Liver (tissue), 10 donors: ENCODE measurements at places on chromosomes 1 and 21.

DNA sequence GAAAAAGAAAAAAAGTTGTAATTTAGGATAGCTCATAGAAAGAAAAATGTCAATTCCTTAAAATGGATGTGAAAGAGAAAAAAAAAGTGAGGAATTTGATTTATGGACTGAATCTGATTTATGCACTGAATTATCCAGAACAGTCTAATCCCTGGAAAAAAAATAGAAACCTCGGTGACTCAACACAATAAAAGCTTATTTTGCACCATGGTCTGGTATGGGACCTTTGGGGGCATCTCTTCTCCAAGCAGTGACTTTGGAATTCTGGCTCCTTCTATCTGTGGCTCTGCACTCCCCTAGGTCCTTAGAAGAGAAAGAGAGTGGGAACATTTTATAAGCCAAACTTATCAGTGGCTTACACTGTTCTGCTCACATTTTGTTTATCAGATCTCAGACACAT lies 471.7 kb upstream of the B3GALT2 start:
- DNase-seq: no peak
- no peaks in the 10 kb centered on the region for H3K4me1 ChIP-seq
- H3K27me3 ChIP-seq: no peaks in the 10 kb centered on the region

- H3K27ac ChIP-seq: no peak overlapping the region
- H3K36me3 ChIP-seq: no peaks in the 10 kb centered on the region
- H3K4me3 ChIP-seq: no peak overlapping the region
- DNase-seq: no peak
Observed at GRCh38 chr1:59243550-59243949, 53.3 kb upstream of the FGGY start.

- DNase-seq: no peak
- H3K27ac ChIP-seq: no peak overlapping the region
- no peak overlapping the region for H3K4me3 ChIP-seq
- H3K27me3 ChIP-seq: no peaks in the 10 kb centered on the region
- no peaks in the 10 kb centered on the region for H3K36me3 ChIP-seq
- no peaks in the 10 kb centered on the region for H3K4me1 ChIP-seq
Observed at GRCh38 chr1:165138960-165139359, 217.6 kb downstream of the LMX1A start.

DNA sequence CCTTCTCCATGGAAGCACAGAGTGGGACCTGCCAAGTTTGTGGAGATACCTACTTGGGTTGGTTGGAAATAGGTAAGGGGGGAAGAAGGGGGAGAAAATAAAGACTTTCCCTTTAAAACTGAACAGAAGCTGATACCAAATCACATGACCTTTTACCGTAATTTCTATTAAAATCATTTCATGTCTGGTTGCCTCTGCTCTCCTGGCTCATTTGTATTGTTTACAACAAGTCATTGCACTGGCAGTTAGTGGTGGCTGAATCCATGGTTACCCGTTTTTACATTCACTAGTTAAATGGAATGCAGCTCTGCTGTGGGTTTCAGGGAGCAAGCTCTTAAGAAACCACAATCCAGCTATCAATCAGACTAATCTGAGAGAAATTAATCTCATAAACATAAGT lies 353.7 kb upstream of the ESRRG start:
- H3K4me3 ChIP-seq: no peak overlapping the region
- H3K4me1 ChIP-seq: no peaks in the 10 kb centered on the region
- no peak overlapping the region for H3K27ac ChIP-seq
- no peaks in the 10 kb centered on the region for H3K27me3 ChIP-seq
- H3K36me3 ChIP-seq: no peaks in the 10 kb centered on the region

- peak; percentile 87 for DNase-seq
- peaks cover 30% of the 10 kb centered on the region for H3K4me1 ChIP-seq
- H3K27me3 ChIP-seq: no peaks in the 10 kb centered on the region
- H3K4me3 ChIP-seq: no peak overlapping the region
- peak overlapping the region; percentile 76 for H3K27ac ChIP-seq
Observed at GRCh38 chr21:45410865-45411809, 6.2 kb downstream of the COL18A1 start.

GRCh38 chr1:56584910-56585528 lies 5.7 kb upstream of the PLPP3 start:
- H3K27ac ChIP-seq: no peak overlapping the region
- H3K4me3 ChIP-seq: no peak overlapping the region
- no peaks in the 10 kb centered on the region for H3K27me3 ChIP-seq
- no peaks in the 10 kb centered on the region for H3K36me3 ChIP-seq
- no peak for DNase-seq
- H3K4me1 ChIP-seq: peaks cover 7% of the 10 kb centered on the region

GRCh38 chr21:42374864-42375499 lies 8.6 kb upstream of the TFF1 start:
- no peaks in the 10 kb centered on the region for H3K4me1 ChIP-seq
- no peak overlapping the region for H3K4me3 ChIP-seq
- H3K36me3 ChIP-seq: no peaks in the 10 kb centered on the region
- no peak overlapping the region for H3K27ac ChIP-seq
- peaks cover 2% of the 10 kb centered on the region for H3K27me3 ChIP-seq

DNA sequence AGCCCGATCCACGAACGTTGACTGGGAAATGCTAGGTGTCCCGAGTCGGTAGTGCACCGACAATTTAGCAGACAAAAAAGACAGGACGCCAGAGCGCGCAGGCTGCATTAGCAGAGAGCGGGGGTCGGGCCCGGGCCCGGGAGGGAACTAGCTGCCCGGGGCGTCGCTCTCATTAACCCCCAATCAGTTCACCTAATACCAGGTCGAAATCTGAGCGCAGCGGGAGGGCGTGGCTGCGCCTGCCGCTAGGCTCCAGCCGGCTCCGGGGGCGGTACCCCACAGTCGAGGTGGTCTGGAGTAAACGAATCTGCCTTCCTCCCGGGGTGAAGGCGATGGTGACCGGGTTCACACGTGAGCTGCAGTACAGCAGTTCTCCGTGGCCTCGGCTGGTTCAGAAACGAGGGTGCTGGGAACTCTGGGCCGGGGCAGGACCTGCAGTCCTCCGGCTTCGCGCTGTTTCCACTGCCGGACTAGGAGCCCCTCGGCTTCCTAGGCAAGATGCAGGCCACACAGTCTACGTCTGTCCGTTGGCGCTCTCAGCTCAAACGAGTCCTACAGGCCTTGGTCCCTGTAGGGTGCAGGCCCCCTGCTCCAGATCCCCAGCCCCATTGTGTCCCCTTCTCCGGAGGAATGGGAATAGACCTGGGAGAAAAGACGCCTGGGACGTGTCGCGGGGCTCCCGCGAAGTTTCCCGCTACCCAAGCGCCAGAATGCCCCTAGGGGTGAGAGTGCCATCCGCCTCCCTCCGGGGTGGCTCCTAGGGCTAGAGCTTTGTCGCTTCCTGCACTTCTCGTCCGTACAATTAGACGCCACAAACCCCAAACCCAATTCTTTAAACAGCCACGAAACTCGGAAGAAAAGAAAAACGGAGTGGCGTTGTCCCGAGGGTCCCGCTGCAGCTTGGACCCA lies 2.0 kb downstream of the GFI1 start:
- no peak overlapping the region for H3K27ac ChIP-seq
- H3K27me3 ChIP-seq: no peaks in the 10 kb centered on the region
- no peak for DNase-seq
- peaks cover 52% of the 10 kb centered on the region for H3K4me1 ChIP-seq

GRCh38 chr1:106879538-106879937 lies 176.9 kb upstream of the PRMT6 start:
- no peaks in the 10 kb centered on the region for H3K36me3 ChIP-seq
- no peak overlapping the region for H3K4me3 ChIP-seq
- no peaks in the 10 kb centered on the region for H3K27me3 ChIP-seq
- H3K4me1 ChIP-seq: no peaks in the 10 kb centered on the region

DNA sequence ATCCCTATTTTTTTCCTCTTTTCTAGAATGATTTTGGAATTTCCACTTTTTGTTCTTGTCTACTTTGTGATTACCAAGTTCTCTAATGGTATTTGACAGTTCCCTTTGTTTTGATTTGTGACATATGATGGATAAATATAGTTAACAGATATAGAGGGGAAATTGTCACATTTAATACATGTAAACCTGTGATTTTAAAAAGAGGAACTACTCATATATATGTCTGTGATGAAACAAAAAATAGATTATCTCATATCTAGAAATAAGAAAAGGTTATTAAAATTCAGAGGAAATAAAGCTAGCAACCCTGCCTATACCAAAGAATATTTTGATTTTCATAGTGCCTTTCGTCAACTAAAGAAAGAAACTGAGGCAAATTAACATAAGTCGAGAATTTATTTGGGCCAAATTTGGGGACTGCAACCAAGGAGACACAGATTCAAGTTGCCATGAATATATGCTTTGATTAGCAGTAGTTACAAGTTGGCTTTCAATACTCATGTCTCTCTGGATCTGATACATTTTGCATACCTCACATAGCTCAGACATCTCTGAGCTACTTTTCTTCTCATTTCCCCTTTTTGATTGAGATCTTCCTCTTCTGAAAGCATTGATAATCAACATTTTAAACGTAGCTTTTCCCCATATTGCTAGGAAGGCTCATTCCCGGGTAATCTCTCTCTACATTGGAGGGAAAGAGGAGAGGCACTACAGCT lies 15.6 kb upstream of the C21orf91 start:
- no peaks in the 10 kb centered on the region for H3K4me1 ChIP-seq
- no peak overlapping the region for H3K27ac ChIP-seq
- no peak for DNase-seq
- no peaks in the 10 kb centered on the region for H3K36me3 ChIP-seq
- H3K27me3 ChIP-seq: no peaks in the 10 kb centered on the region

DNA sequence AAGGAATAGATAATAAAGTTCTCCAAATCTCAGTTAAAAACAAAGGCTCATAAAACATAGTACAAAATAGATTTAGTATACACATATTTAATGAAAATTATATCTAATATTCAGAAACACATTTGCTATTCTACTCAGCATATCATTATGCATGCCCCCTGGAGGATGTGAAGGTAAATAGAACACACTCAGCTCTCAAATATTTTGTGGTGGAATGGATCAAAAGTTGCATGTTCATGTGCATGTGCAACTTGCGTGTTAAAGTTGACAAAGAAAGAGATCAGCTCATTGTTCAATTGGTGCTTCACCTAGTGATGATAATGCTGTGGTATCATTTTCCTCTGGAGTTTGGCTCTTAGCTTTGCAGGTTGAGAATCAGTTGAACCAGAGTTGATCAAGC lies 4.9 kb upstream of the ZNF644 start:
- H3K27ac ChIP-seq: peak overlapping the region; percentile 71
- no peak for DNase-seq
- no peaks in the 10 kb centered on the region for H3K27me3 ChIP-seq
- H3K4me1 ChIP-seq: peaks cover 12% of the 10 kb centered on the region
- H3K36me3 ChIP-seq: no peaks in the 10 kb centered on the region
- H3K4me3 ChIP-seq: no peak overlapping the region

- no peaks in the 10 kb centered on the region for H3K27me3 ChIP-seq
- H3K4me1 ChIP-seq: no peaks in the 10 kb centered on the region
- H3K36me3 ChIP-seq: peaks cover 3% of the 10 kb centered on the region
- no peak for DNase-seq
- no peak overlapping the region for H3K27ac ChIP-seq
- no peak overlapping the region for H3K4me3 ChIP-seq
Observed at GRCh38 chr1:185144233-185144632, 12.5 kb downstream of the TRMT1L start.

DNA sequence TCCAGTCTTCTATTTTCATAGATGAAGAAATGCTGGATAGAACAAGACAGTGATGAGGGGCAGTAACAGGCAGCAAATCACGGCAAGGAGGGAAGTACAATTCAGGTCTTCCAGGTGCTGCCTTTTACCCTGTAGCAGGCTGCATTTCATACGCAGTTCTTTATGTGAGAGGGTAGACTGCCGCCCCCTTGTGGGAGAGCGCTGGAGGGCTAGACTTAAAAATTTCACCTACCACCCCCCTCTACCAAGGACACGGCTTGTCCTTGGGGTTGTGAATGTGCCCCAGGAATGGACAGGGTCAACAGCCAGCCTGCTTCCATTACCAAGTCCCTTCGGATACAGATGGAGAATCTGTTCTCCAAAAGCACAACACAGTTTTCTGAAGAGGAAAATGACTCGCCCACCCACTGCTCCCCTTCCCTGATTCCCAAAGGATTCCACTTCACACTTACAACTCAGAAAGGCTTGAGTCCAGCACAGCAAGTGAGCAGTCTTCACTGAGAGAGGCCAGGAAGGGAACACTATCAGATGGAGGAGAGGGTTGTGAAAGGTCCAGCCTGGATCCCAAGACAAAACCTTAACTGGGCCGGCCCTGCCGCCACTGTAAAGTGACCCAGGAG lies 7.4 kb downstream of the WDR77 start:
- H3K27me3 ChIP-seq: no peaks in the 10 kb centered on the region
- DNase-seq: peak; percentile 56
- no peak overlapping the region for H3K4me3 ChIP-seq
- peaks cover 58% of the 10 kb centered on the region for H3K36me3 ChIP-seq
- H3K27ac ChIP-seq: no peak overlapping the region
- no peaks in the 10 kb centered on the region for H3K4me1 ChIP-seq

DNA sequence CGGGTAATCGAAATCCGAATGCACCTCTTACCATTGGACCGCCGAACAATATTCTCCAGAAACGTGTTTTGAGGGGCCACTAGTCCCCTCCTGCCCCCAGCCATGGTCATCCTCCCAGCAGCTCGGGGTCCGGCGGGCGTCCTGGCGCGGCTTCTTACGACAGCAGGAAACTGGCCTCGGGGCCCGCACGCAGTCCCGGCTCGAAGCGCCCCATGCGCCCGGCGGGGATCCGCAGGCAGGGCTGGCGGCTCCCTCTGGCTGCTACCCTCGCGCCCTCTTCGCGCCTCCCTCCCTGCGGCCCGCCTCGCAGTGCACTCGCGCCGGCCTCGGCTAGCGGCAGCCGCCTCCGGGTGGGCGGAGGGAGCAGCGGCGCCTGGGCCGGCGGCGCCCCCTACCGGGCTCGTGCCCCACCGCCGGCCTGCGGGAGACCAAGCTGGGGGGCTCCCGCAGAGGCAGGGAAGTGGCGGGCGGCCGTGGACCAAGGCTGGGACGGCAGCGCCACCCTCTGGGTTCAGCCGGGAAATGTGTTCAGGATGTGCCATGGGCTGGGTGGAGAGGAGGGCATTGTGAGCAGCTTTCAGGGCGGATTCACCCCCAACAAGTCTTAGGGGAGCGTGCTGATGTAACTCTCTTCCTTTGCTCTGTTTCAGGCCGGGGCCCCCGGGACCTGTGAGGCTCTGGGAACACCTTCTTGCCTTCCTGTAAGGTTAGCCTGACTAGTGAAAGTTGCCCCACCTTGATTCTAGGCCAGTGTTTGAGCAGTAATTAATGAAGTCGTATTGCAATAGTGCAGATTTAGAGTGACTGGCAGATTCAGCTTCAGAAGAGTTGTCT lies at the start of gene KCNH1:
Gene KCNH1, minus strand, starts transcription at position 313 of the 834 bp plus-strand sequence. Its CDS starts 203 bp downstream, at position 110.
- peak; percentile 80 for DNase-seq
- no peaks in the 10 kb centered on the region for H3K36me3 ChIP-seq
- peaks cover 8% of the 10 kb centered on the region for H3K4me1 ChIP-seq
- no peak within 1 kb of the TSS for H3K27ac ChIP-seq
- no peaks in the 10 kb centered on the region for H3K27me3 ChIP-seq

- H3K4me1 ChIP-seq: peaks cover 4% of the 10 kb centered on the region
- no peak overlapping the region for H3K27ac ChIP-seq
- no peak for DNase-seq
- no peaks in the 10 kb centered on the region for H3K36me3 ChIP-seq
- H3K27me3 ChIP-seq: no peaks in the 10 kb centered on the region
- no peak overlapping the region for H3K4me3 ChIP-seq
Observed at GRCh38 chr1:154755858-154756730, 114.0 kb downstream of the KCNN3 start.

GRCh38 chr1:36304970-36305914 lies 926 bp upstream of the SH3D21 start:
- DNase-seq: no peak
- peaks cover 3% of the 10 kb centered on the region for H3K4me1 ChIP-seq

GRCh38 chr1:150092180-150092791 lies 24.7 kb downstream of the VPS45 start:
- no peak for DNase-seq
- no peaks in the 10 kb centered on the region for H3K4me1 ChIP-seq
- no peak overlapping the region for H3K27ac ChIP-seq
- peaks cover 1% of the 10 kb centered on the region for H3K36me3 ChIP-seq
- no peaks in the 10 kb centered on the region for H3K27me3 ChIP-seq
